GM12892 (cell line): ENCODE measurements at places on chromosomes 1 and 21.

- no peak for DNase-seq
These were observed 33.9 kb downstream of the ACTN2 start for GRCh38 chr1:236720206-236720605.

DNA sequence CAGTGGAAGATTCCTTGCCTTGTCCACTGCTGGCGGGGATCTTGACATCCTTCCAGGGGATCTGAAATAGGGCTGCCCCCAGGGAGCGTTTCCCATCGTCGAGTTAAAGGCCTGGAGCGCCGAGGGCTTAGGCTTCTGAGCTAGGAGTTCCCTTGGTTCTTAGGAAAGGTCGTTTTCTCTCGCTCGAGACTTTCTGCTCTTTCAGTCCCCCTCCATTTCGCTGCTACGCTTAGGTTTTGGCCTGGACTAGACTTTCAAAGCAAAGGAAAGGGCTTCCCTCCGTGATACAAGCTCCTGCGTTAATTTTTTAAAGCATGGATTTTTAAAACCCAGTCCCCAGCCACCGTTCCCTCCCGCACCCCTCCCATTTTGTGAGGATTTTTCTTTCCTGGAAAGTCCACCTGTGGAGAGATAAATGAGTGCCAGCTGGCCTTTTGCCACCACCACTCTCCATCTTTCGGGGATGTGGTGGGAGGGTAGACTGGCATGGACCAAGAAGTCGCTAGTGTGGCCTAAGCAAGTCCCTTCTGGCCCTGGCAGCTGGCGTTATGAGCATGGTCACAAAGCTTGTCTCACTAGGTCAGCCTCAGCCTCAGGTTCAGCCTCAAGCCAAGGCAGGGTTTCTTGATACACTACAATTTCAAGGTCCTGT lies 9.2 kb downstream of the NR5A2 start:
- no peak for DNase-seq

DNA sequence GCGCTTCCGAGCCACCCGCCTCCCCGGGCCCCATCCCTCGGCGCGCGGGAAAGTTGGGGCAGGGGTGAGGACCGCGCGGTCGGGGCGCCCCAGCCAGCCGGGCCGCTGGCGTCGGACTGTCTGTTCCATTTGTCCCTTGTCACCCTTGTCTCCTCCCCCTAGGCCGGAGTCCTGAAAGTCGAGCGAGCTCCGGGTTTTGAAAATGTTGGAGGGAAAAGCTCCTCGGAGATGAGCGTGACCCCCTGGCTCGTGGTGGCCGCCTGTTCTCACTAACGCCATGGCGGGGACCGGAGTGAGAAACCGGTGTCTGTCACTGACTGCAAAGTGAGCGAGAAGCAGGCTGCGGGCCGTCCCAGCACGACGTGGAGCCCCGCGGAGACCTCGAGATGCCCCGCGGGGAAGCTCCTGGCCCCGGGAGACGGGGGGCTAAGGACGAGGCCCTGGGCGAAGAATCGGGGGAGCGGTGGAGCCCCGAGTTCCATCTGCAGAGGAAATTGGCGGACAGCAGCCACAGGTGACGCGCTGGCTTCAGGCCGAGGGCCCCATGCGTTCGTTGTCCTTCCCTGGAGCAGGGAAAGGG lies 491 bp downstream of the PER3 start:
- no peak for DNase-seq

GRCh38 chr1:63743781-63744180 lies 30.0 kb upstream of the ROR1 start:
- DNase-seq: no peak

DNA sequence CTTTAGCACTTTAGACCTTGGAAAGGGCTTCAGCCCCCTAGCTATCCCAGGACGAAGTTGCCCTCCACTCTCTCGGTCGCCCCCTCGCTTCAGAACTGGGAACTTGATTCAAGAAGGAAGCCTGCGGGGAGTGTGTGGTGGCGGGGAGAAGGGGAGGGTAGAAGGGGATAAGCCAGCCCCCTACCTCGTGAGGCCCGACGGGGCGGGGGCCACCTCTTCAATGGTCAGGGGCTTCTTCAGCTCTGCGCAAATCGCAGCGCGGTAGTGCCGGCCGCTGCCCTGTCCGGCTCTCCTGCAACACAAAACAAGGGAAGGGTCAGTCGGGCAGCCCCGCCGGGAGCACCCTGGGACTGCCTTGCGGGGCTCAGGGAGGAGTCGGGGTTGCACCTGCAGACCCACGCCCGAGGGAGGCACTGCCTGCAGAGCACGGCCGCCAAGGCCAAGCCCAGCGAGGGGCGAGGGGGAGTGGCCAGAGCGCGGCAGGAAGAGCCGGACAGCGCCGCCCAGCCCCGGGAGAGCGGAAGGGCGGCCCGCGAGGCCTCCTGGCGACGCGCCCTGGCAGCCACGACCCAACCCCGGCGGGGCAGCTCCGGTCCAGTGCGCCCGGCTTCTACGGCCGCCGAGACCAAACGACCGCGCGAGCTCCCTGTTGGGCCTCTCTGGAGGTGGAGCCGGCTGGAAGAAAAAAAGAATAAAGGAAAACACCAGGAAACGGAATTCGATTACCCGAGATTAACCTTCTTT lies 56.2 kb upstream of the RASAL2 start:
- DNase-seq: no peak

GRCh38 chr1:207941665-207942064 lies 30.7 kb upstream of the CD34 start:
- no peak for DNase-seq

GRCh38 chr1:231108516-231109302 lies 53.1 kb upstream of the TRIM67 start:
- no peak for DNase-seq

GRCh38 chr1:111552587-111552986 lies 49.2 kb upstream of the ADORA3 start:
- no peak for DNase-seq

GRCh38 chr1:75053207-75053606 lies 81.0 kb upstream of the LHX8 start:
- no peak for DNase-seq

DNA sequence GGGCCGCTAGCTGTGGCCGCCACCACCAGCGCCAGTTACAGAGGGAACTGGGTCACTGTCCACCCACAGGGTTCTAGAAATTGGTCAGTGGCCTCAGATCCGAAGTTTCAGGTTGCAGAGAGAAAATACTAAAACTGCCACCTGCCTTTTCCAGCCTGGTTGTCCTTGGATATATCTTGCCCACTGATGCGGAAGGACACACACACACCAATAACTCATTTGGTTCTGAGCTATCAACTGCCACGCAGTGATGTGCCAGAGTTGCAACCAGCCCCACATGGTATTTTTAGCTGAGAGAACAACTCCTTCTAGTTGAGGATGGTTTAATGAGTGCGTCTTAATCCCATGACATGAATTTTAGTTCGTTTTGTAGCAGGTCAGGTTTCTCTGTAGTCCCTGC lies 68.1 kb downstream of the SH3BGR start:
- DNase-seq: no peak
